ENCODE measurements at places on chromosomes 16 and 17.

GRCh38 chr16:4465977-4466779 lies 8.2 kb downstream of the NMRAL1 start:
- DNase-seq, result peak; percentile 62

GRCh38 chr16:82955741-82956348 lies 329.1 kb downstream of the CDH13 start:
- DNase-seq, result no peak

DNA sequence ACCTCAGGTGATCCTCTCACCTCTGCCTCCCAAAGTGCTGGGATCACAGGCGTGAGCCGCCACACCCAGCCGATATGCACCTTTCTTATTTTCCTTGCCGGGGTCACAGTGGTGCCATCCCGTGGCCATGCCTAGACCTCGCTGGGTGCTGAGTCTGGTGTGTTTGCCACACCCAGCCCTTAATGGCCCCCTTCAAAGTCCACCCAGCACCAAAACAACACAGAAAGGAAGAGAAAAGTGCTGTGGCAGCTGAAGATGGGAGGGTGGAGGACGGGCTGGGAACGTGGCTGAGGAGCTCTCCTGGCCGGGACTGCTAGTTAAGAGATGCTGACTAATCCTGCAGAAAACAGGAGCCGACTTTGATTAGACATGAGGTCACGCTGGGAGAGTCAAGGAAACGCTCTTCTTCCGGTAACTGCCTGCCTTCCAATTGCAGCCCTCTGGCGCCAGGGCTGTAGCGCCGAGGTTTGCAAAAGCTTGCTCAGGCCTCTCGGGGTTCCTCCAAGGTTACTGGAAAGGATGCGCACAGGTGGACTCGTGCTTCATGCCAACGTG lies 10.9 kb downstream of the SLC43A2 start:
- no peak for DNase-seq

DNA sequence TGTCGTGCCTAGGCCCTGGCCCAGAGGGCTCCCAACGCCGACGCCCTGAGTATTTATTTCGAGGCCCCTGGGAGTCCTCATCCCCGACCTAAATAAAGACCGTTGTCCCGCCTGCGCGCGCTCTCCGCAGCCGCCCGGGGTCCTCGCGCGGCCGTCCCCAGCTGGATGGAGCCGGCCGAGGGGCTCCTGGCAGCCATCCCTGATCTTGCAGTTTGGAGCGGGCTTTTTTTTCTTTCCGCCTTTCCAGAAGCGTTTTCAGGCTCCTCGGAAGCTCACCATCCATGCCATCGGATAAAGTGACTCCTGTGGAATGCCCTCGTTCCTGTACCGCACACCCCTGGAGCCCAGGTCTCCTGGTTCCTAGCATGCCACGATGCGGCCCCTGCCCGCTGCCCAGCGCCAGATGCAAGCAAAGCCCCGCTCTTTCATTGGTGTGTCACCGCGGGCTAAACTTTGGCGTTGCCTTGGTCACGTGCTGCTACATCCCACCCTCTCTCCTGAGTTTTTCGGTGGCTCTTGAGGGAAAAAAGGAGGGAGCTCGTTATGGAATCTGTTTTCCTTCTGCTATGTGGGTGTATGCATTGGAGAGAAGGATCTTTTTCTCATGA lies 716 bp downstream of the TMEM94 start:
- DNase-seq, result peak; percentile 39

DNA sequence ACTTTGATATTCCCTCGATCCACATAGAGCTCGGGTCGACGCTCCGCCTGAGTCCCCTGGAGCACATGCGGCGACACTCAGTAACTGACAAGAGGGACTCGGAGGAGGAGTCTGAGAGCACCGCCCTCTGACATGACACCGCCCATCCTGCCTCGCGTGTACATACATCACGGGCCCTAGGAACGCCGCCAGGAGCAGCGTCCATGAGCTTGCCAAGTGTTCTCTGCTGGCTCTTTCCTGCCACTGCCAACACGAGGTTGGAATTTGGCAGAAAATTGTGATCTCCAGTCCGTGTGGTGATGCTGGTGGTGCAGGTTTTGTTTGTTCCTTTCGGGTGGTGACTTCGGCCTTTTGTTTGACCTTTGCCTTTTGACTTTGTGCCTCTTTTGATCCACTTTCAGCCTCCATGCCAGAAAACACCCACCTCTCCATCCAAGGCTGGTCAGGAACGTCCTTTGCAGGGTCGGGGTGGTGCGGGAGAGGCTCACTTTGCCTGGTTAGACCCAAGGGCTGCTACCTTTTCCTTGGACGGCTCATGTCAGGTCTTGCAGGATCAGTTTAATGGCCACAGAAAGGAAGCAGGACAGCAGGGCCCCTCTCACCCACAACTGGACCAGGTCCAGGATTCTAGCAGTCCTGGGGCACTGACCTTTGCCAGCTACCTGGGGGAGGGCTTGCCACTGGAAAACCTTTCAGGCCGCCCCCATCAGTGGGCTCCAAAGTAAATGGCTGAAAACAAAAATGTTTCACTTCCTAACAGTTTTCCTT lies 27.6 kb downstream of the ELAC2 start:
- no peak for DNase-seq

- no peak for DNase-seq
Observed at GRCh38 chr17:46916211-46916610, 6.7 kb upstream of the GOSR2 start.

GRCh38 chr16:4648917-4649316 lies 24.3 kb downstream of the MGRN1 start:
- peak; percentile 41 for DNase-seq

GRCh38 chr17:62671553-62671952 lies 44.1 kb downstream of the MRC2 start:
- no peak for DNase-seq

- DNase-seq, result no peak
Observed at GRCh38 chr17:35286120-35286781, 43.4 kb downstream of the SLFN5 start.

DNA sequence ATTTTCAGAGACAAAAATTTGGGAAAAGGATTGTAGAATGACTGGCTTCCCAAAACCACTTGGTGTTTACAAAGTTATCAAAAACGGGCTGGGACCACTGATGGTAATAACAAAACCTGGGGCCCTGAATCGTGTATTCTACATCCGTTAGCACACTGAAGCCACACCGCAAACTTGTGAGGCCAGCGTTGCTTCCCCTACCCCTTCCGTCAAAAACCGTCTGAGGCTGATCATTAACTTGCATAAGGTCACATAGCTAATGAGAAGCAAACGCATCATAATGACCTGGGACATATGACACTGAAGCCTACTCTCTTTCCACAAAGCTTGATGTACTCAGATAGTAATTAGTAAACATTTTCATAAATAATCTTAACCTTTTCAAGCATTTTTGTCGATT lies 704.3 kb downstream of the MAF start:
- DNase-seq, result no peak

DNA sequence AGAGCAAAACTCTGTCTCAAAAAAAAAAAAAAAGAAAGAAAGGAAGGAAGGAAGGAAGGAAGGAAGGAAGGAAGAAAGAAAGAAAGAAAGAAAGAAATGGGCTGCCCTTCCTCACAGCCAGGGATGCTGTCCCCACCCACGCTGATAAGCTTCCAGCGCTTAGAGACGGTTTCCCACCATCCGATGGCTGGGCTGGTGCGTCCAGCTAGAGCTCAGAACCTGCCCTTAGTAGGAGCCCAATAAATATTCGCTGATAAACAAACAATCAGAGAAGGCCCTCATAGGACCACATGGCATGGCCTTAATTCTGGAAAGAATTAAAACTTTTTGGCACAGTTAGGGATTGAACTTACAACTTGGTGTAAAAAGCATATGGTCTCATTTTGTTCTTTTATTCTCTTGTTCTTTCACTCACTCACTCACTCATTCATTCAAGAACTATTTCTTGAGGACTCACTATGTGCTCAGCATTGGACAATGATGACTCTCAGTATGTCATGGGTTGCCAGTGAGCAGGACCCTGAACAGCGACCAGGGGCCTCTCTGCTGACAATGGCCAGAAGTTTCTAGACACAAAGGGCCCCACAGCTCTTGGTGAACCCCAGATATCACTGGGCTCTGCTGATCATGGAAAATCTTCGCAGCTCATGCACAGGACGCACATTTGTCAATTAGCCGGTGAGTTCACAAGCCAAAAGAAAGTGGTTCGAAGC lies 32.5 kb upstream of the TNRC6C start:
- no peak for DNase-seq

GRCh38 chr17:7480089-7480384 lies 606 bp upstream of the ZBTB4 start:
- no peak for DNase-seq

- DNase-seq, result no peak
Observed at GRCh38 chr16:84413244-84414004, 45.1 kb downstream of the ATP2C2 start.

- peak; percentile 37 for DNase-seq
Observed at GRCh38 chr17:13601776-13602551, at the start of gene HS3ST3A1. TSS of gene HS3ST3A1 (minus strand) at chr17:13601929. CDS start at chr17:13601129, 800 bp downstream.

GRCh38 chr16:53588081-53588648 lies 85.2 kb upstream of the AKTIP start:
- no peak for DNase-seq

DNA sequence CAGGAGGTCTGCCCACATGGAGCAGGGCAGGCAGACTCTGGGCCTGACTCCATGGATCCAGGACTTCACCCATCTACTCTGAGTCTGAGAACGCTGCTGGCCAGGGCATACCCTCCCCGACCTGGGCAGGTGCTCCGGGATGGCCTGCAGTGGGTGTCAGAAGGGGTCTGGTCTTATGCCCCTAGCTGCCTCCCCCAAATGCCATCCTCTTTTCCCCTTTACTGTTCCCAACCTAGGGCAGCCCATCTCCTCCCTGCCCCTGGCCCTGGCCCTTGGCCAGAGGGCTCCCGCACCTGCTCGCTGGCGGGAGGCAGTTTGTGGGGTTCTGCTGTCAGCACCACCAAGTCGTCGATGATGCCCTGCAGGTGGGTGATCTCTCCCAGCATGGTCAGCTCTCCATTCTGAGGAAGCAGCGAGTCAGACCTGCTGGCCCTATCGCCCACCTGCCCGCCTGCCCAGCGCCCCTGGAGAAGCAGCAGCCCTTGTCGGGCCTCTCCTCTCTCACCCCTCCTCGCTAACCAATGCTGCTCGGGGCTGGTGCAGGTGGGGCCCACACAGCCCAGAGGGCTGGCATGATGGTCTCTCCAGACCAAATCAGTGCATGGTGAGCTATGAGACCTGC lies 8.2 kb downstream of the MTSS2 start:
- DNase-seq, result no peak

- DNase-seq, result no peak
Observed at GRCh38 chr17:73432624-73433190, 120.9 kb upstream of the CDC42EP4 start.

- DNase-seq, result no peak
Observed at GRCh38 chr16:10658943-10659342, 35.8 kb downstream of the TEKT5 start.

GRCh38 chr16:57639172-57639887 lies 10.9 kb downstream of the ADGRG1 start:
- peak; percentile 39 for DNase-seq

DNA sequence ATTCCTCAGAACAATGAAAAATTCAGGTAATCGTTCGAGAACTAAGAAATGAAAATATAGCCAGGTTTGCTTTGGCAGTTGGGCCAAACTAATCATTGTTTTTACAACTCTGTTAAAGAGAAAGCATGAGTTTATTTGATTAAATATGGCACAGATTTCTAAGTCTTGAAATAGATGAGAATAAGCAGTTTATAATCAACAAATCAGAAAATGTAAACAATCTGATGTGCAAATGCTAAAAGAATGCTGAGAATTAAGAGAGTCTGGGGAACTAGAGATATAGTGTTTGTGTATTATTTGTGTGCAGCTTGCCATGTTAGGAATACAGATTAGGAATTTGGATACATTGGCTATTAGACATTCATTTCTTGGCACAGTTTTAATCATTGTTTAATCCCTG lies 212.5 kb downstream of the TANC2 start:
- no peak for DNase-seq

Data from activated T-cell treated with anti-CD3 and anti-CD28 coated beads, Interleukin-2, amount 50 U/mL, for 48 hours (primary cell).